ENCODE measurements at places on chromosomes 5 and 9.

DNA sequence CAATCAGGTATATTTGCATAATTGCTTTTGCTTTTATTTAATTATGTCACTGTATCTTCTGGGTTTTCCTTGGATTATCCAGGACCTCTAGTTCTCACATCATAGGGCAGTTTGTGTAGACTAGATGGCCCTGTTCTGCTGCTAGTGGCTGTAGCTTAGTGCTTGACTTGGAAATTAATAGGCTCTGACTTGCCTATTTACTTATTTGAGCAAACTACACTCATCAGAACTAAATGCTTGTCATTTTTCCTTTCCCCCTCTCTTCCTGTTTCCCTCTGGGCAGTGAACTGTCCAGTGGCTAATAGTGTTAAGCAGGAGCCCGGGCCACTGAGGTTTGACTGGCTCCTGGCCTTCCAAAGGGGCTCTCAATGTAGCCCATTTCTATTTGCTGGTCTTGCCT lies 135.7 kb downstream of the MAN2A1 start:
- DNase-seq: no peak

DNA sequence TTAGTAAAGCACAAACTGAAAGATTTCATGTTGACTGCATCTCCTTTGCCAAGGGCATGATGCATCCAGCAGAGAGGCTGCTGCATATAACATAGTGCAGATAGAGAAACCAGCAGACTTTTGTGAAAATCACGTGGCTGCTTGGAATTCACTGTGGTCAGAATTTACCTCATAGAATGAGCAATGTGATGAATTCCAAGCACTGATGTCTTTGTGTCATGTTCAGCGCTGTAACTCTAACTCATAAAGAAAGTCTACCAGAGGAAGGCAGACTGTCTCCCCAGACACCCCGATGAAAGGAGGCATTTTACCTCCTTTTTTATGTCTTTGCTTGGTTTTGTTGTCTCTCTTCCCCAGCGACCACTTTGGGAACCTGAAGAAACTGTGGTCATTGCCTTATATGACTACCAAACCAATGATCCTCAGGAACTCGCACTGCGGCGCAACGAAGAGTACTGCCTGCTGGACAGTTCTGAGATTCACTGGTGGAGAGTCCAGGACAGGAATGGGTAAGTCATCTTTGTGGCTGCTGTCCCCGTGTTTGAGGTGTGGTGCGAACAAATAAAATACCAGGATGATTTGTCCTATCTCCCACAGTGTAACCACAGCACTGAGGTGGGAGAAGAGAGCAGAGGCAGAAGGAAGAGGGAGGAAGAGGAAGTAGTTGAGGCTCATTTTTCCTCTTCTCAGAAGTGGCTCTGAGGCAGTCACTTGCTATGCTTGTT lies 42.0 kb downstream of the ITK start:
- DNase-seq: peak; percentile 52

DNA sequence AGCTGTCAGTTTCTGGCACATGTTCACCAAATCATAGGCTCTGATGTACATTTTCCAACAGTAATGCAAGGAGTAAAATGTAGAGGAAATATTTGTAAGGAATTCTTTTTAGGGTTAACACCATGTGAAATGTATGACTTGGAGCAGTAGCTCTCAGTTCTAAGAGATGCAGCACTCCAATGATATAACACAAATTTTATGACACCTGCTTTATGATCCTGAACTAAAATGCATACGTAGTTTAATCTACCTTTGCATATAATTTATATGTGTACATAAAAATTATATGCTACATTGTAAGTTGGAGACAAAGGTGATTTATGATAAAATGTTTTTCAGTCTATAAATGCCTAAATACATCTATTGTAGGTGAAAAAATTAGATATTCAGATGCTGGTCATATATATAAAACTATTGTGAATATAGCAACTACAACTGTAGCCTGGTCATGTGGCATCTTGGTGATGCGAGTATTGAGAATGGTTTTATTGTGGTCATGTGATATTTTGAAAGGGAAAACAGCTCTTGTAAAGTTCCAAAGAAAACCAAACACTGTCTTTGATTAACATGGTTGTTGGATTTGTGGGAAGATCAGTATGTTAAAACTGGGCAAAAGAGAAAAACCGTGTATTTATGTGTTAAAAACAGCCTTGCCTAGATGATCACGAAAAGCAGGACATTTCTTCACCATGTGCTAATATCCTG lies 171.0 kb downstream of the TRIO start:
- no peak for DNase-seq

DNA sequence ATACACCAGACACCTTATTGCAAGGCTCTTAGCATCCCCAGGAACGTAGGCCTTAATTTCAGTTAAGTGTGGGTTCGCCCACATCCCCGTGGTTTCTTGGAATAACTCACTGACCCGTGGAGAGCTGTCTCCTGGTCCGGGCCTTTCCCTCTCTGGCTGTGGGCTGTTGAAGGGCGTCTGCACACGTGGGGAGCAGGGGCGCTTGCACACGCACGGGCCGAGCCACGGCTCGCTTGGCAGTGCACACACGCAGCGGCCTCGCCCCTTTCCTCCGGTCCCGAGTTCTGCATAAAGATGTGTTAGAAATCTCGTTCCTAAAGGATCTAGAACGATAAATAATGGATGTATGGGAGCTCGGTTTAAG lies 141.9 kb downstream of the PBX3 start:
- peak; percentile 2 for DNase-seq

DNA sequence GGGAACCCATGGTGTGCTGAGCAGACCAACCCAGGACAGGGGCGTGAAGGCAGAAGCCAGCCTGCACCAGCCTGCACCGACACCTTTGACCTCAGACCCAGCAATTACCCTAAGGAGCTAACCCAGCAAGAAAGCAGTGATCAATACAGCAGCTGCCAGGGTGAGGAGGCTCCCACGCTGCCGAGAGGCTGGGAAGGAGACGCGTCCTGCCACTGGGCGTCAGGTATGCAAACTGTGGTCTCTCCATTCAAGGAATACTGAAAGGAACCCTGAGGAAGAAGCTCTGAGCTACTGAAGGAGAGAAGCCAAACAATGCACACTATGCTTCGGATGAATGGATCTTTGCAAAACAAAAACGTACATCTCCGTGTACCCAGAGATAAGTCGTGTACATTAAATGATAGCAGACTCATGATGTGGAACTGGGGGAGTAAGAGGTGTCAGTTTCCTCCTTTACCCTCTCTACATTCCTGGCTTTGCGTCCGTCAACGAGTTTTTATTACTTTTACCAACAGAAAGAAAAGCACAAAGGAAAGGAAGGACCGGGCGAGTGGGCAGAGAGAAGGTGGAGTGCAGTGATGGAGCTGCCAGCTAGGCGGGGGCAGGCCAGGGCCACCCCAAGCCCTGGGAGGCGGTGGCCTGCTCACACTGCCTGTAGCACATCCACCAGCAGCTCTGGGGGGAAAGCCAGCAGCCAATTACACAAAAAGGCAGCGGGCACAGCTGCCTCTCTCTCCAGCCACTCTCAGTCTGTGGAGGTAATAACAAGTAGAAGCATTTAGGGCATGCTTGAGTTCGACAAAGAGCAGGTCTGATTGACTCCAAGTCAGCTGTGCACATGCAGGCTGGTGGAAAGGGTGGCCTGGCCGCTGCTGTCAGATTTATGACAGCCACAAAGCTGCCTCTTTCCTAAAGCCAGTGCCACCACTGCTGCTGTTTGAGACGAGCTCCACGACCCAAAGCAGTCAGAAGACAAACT lies 29.3 kb downstream of the RASGEF1C start:
- no peak for DNase-seq

DNA sequence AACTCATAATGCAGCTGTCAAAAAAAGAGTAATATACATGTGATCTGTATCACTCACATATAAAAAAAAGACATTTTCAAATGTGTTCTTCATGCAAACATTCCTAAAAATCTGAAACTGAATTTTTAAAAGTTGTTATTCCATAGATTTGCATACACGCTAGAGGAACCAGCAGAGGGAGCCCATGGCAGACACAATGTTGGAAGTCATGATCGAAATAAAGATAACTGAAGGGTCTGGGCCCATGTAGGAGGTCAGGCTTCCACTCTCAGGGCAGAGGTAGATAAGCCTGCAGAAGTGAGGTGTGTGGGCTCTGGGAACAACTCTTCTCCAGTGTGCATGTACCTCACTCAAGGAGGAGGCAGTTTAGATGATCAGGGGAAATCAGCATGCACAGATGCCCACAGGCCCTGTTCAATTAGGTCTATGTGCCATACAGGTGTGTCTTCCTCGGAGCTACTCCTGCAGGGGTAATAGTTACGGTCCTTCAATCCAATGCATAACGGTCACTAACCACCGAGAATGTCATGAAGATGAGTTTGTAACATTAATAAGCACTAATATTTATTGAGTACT lies 208.6 kb downstream of the EPB41L4A start:
- DNase-seq: no peak

- no peak for DNase-seq
Measured at GRCh38 chr9:3879726-3880505, 354.1 kb upstream of the RFX3 start.

All from stimulated activated CD4-positive, alpha-beta T cell treated with anti-CD3 and anti-CD28 coated beads, Interleukin-4, amount 100 ng/mL, for 1 hour (primary cell).